ENCODE measurements at places on chromosomes 2 and 18.

GRCh38 chr2:161088658-161089350 lies 71.4 kb upstream of the TANK start:
- DNase-seq: no peak

DNA sequence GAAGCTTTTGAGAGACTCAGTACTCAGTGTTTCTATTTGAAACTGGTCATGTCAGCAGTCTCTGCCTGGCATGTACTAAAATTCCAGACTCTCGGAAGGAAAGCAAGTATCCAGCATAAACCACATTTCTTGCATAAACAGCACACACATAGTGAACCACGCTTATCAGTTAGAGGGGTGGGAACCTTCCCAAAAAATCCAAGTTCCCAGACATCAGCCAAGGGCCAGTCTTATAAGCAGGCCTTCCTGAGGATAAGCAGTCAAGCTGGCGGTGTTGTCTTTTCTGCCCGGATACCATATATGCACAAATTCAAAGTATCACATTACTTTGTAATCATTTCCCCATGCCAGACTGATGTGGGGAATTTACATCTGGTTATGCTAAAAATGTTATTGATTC lies 73.6 kb downstream of the ST6GAL2 start:
- no peak for DNase-seq

GRCh38 chr2:144703852-144704708 lies 184.2 kb upstream of the ZEB2 start:
- peak; percentile 75 for DNase-seq

DNA sequence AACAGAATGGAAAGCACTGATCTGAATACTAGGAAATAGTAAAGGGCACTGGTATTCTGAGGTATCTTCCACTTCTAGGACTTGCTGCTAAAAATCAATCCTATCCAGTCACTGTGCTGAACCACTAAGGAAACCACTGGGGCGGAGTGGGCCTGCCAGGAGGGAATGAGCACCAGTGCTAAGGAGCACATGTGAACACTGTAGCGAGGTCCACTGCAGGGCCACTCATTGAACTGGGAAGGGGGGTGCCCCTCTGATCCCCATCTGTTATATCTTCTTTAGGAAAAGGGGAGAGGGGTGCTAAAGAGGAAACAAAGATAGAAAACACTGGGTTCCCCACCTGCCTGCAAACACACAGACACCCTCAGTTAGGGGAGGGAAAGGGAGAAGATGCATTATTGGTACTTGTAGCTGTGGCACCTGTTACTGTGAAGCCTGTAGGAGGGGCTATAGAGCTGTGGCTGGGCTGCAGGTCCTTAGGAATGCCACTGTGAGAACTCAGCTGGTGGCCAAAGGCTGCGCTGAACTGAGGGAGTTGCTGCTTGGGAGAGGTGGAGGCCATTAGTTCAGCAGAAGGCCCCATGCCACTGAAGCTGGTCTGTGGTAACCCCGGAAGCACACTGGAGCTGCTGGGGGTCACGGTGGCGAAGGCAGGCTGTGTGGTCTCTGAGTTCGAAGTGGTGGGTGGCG lies 81.8 kb downstream of the INO80D start:
- DNase-seq: peak; percentile 69

DNA sequence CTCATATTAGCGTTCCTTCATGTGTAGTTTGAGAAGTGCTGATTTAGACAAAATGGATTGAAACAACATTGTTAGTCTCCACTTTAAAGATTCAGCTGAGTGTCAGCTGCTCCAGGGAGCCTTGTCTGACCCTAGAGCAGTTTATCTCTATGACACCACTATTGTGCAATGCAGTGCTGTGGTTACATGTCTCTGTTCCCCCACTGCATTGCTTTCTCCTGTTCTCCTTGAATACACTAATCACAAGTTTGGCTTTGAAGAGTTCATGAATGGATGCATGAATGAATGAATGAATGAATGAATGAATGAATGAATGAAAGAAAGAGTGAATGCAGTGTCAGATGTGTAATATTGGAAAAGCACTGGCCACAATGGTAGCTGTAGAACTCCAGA lies 38.3 kb downstream of the GCG start:
- no peak for DNase-seq

DNA sequence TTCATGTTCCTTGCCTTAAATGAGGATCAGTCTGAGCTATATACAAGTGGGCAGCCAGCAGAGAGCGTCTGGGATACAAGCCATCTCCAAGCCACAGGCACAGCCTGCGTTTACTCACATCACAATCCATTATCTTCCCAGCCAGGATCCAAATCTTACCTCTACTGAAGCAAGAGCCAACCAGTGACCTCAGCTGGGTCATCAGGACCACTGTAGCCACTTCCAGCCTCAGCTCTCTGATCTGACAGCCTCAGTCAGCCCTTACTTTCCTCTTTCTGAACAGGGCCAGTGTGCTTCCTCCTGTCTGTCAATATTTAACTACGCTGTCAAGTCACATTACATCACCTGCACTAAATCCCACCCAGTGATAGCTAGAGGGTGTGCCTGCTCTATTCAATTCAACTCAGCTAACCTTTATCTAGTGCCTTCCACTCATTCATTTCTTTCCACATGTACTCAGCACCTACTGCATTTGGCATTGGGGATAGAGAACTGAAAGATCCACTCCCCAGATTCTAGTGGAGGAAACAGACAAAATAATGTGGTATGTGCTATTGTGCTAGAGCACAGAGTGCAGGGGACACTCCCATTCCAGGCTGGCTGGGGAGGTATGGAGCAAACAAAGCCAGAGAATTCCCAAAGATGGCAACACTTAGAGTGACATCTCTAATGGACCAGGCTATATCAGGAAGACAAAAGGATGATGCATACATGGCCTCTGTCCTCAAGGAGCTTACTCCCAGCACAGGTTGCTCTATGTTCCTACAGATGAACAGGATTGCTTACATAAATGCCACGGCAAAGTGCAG lies 146.5 kb downstream of the NCKAP5 start:
- no peak for DNase-seq

- DNase-seq: no peak
These were observed 366.4 kb upstream of the FSIP2 start for GRCh38 chr2:185372188-185372587.

DNA sequence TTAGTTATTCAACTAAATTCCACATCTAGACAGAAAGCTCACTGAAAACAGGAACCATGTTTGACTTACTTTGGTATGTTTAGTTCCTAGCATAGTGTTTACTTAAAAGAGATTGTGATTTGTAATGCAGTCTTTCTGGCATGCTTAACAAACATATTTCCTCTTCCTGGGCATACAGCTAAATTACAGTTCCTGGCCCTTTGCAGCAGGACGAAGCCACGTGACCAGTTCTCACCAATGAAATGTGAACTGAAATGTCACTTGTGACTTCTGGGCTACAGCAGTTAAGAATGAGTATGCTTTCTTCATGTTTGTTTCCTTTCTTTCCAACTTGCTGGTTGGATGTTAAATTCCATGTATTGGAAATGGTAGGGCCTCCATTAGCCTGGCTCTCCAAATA lies 330.5 kb downstream of the FIGN start:
- no peak for DNase-seq

- DNase-seq: no peak
These were observed 1.5 kb upstream of the CERKL start for GRCh38 chr2:181658444-181658843.

DNA sequence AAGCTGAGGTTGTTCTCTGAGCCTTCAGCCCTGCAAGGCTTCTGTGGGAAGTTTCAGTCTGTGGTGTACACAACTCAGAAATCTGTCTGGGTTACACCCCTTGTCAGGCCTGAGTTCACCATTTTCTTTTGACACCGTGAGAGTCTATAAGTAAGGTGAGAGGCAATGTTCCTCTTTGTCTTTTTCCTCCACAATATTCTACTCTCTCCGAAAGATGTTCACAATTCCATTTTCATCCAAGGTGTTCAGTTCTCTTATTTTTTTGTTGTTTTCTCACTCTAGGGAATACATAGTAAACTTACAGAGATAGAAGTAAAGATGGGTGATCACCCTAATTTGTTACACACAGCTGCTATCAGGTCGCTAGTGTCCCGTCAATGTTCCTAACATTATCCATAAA lies 3.2 kb downstream of the ERMN start:
- no peak for DNase-seq

- DNase-seq: no peak
These were observed 26.6 kb downstream of the SERTAD2 start for GRCh38 chr2:64626963-64627760.

- DNase-seq: no peak
These were observed 536.9 kb downstream of the TMX3 start for GRCh38 chr18:68177807-68178702.

DNA sequence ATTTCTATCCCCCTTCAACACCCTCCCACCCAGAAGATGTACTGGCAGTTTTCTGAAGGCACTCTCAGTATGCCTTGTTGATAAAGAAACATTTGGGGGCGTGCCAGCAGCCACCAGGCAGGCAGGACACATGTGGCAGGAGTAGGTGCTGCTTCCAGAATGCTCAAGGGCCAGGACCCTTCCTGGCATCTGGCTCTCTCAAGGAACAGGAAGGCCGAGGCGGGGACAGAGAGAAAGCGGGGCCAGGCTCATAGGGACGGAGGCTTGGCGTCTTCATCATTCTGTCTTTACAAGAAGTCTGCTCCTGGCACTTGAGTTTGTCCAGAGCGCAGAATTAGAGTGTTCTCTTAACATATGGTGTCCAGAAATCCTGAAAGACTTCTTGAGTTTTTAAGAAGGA lies 121.6 kb downstream of the FAM210A start:
- DNase-seq: peak; percentile 47

DNA sequence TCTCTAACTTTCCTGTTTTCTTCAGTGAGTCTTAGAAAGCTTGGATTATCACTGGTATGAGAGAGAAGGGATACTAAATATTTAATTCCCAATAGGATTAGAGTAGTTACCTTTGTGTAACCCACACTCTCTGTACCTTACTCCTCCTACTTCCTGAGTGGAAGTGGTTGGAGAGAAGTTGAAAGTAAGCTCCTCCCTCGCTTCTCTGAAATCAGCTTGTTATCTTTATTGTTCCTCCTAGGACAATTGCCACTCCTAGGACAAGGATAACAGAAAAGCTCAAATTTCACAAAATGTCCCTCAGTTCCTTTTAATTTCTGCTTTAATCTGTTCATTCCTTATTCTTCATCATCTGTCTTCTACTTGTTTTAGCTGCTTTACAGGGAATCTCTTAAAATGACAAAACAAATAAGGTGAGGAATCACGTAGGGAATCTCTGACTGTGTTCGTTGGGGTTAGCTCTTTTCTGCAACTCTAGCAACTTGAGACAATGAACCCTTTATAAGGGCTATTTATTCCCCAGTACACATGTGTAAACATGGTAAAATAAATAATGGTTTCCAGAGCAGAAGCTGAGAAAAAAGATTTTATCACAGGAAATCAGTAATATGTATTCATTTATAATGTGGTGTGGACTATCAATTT lies 8.6 kb downstream of the ITPRID2 start:
- DNase-seq: peak; percentile 49

- DNase-seq: no peak
These were observed 594 bp downstream of the ITM2C start for GRCh38 chr2:230865307-230865765.

- peak; percentile 2 for DNase-seq
These were observed 33.5 kb upstream of the CRIM1 start for GRCh38 chr2:36322108-36322507.

- DNase-seq: no peak
These were observed 57.9 kb downstream of the LYPD6 start for GRCh38 chr2:149388120-149388816.

GRCh38 chr2:240424341-240425235 lies 10.9 kb upstream of the GPC1 start:
- no peak for DNase-seq

- no peak for DNase-seq
These were observed 17.7 kb downstream of the NFATC1 start for GRCh38 chr18:79413426-79413825.

GRCh38 chr2:162379719-162380580 lies 36.0 kb downstream of the GCA start:
- no peak for DNase-seq

GRCh38 chr2:103249462-103249861 lies 487.6 kb downstream of the TMEM182 start:
- DNase-seq: no peak

- no peak for DNase-seq
These were observed 9.2 kb downstream of the SGPP2 start for GRCh38 chr2:222433332-222434173.

GRCh38 chr2:119173556-119174060 lies 15.1 kb upstream of the C1QL2 start:
- no peak for DNase-seq

DNA sequence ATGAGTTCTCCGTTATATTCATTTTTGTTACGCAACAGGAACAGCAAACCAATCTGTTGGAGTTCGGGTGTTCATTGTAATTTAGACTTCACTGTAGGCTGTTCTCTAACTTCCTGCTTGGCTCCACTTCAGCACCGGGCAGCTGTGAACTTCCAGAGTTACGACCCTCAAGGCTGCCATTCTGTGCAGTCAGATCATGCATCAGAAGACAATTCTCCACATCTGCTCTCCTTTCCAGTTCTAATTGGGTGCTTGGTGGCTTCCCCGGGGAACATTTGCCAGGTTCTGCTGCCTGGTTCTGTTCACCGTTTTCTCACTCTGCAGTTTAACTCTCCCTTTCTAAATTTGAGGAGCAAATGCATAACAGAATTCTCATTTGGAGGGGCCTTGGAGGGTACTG lies 237.7 kb downstream of the NYAP2 start:
- DNase-seq: no peak

- no peak for DNase-seq
These were observed 48.1 kb downstream of the GALNT3 start for GRCh38 chr2:165745916-165746315.

GRCh38 chr2:216016581-216016980 lies 3.2 kb upstream of the MREG start:
- no peak for DNase-seq

DNA sequence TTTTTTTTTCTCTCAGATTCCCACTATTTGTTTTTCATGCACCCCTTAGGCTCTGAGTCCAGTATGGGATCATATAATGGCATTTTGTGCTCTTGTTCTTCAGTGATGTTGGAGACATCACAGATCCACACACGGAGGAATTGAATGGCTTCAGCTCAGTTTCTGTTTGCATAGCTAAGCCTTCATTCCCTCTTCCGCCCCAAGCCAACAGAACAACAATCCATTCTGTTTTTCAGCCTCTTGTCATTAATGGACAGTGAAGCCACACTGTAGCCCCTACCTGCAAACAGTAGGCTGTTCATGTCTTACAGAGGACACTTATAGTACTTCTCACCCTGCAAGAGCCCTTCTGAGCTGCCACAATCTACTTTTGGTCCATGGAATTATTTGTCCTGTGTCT lies 64.0 kb upstream of the ZSWIM2 start:
- no peak for DNase-seq

DNA sequence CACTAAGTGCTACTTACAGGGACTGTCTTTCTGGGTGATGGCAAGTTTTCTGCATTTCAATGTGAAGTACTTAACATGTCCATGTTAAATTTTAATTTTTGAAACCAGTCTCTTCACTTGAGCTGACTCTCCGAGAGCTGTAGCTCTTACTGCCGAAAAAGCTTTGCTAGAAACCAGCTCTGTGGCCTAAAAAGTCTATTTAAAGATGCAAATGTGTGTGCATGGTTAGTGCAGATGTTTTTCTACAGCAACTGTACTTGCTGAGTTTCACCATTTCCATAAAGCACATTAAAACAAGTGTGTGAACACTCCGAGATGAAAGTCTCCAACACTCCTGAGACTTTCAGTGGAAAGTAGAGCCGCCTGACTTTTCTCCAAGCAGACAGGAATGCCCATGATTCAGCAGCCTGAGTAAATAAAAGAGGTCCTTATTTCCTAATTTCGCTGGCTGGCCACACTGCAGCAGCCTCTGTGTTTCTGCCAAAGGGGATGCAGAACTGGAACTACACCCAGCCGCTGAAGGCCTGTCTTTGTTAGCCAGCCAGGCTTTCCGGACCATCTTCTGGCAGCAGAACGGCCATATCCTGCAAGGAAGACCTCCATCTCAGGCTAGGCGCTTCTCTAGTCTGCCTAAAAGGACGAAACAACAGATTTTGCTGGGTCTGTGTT lies 121.2 kb downstream of the ZNF521 start:
- no peak for DNase-seq
